Amniotic epithelial cell (primary cell): ENCODE measurements at places on chromosomes 11 and 22.

GRCh38 chr11:90349731-90350130 is 126.9 kb upstream of the CHORDC1 start:
- DNase-seq: no peak

GRCh38 chr11:20249796-20250195 is 89.5 kb upstream of the DBX1 start:
- no peak for DNase-seq

DNA sequence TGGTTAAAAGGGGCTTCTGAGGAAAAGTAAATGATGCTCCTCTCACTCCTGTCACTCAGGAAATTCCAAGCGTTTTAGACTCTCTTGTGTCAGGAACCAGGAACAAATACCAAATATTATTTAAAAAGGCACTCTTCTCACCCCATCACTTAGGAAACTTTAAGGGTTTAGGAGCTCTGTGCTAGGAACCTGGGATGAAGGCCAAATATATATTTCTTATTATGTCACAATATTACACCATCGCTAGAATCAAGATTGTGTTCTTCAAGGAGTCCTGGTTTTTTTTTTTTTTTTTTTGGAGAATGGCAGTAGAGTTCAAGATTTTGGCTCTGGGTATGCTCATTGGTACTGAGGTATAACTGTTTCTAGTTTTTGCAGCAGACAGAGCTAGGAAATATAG is 79.0 kb upstream of the HEPHL1 start:
- peak; percentile 28 for DNase-seq

DNA sequence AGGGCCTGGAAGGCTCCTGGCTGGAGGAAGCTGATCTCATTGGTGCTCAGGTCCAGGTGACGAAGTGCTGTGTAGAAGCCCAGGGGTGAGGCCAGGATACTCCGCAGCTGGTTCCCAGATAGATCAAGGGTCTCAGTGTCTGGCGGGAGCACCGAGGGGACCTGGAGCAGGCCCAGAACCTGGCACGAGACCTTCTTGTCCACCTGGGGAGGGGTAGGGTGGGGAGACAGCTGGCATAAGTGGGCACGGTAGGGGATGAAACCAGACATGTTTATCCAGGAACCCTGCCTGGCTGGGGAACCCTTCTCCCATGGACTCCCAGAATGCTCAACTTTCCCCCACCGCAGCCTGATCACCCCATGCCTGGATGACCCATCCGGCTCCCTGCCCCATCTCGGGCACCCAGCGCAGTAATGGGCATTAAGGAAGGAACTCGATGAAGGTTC is 9.2 kb downstream of the LRRC32 start:
- DNase-seq: no peak

- DNase-seq: no peak
These were observed 196.2 kb downstream of the TBC1D22A start for GRCh38 chr22:46958658-46959057.

DNA sequence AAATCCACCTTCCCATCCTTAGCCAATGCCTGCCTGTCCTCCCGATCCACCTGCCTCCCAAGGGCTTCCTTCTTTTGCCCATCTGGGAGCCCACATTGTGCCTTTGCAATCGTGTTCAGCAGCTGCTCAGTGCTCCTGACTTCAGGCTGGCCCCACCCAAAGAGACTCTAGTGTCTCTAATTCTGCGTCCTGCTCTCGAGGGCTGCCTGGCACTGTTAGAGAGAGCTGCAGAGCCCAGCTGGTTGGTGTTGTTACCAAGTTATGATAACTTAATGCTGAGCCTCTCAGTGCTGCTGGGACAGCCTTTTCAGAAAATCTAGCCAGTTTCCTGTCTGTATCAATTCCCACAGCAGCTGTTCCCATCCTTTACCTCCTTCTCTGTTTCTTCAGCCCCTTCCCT is 69.1 kb downstream of the MICAL2 start:
- DNase-seq: no peak

- DNase-seq: peak; percentile 44
These were observed 223.0 kb downstream of the TBC1D22A start for GRCh38 chr22:46985507-46985882.
